ENCODE measurements at places on chromosomes 2 and 18.
A peak's percentile ranks its signal among the peaks of the same experiment; 100 is the strongest.

GRCh38 chr18:3624935-3625741 lies 175.2 kb downstream of the TGIF1 start:
- DNase-seq, result peak; percentile 98

DNA sequence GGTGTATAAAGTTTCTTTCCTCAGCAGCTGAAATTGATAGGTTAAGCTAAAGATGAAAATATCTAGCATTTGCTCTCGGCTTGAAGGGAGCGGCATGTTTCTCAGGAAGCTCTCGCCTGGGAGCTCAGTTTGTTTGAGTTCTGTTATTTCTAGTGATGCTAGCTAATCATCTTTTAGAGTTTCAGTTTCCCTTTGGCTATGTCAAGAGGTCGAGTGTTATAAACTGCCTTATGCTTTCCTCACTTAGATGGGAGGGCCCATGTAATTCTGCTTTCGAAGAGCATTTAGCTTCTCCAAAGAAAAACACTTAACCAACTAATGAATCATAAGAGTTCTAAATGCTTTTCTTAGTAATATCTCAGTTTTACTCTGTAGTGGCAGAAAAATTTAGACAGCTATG lies 33.6 kb downstream of the PLCL1 start:
- peak; percentile 10 for DNase-seq

DNA sequence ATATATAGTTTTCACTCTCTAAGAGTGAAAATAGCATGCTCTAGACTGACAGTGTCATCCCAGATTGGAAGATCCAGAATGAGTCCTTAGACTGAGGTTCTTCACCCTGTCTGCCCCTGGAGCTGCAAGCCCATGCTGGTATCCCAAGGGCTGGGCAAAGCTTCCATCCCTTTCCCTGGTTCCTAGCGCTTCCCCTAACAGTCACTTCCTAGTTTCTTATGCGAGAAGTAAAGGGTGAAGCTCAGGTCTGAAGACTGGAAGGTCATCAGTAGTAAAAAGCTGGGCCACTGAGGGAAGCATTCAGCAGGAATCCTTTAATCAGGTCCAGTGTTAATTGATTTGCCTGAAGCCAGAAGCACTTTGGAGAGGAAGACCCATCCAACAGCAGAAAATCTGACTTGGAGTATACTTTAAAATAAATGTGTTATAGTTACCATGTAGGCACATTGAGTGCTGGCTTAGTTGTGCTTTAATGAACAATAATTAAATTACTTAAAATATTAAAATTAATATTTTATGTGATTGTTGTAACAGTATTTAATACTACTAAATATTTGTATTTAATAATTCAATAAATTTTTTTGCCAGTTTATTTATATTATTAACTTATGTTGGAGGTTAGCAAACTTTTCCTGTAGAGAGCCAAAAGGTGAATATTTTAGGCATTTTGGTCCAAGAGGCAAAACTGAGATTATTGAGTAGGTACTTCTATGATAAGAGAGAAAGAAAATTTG lies 237.9 kb downstream of the FHOD3 start:
- no peak for DNase-seq

- no peak for DNase-seq
Observed at GRCh38 chr2:24898122-24899109, 21.6 kb downstream of the ADCY3 start.

DNA sequence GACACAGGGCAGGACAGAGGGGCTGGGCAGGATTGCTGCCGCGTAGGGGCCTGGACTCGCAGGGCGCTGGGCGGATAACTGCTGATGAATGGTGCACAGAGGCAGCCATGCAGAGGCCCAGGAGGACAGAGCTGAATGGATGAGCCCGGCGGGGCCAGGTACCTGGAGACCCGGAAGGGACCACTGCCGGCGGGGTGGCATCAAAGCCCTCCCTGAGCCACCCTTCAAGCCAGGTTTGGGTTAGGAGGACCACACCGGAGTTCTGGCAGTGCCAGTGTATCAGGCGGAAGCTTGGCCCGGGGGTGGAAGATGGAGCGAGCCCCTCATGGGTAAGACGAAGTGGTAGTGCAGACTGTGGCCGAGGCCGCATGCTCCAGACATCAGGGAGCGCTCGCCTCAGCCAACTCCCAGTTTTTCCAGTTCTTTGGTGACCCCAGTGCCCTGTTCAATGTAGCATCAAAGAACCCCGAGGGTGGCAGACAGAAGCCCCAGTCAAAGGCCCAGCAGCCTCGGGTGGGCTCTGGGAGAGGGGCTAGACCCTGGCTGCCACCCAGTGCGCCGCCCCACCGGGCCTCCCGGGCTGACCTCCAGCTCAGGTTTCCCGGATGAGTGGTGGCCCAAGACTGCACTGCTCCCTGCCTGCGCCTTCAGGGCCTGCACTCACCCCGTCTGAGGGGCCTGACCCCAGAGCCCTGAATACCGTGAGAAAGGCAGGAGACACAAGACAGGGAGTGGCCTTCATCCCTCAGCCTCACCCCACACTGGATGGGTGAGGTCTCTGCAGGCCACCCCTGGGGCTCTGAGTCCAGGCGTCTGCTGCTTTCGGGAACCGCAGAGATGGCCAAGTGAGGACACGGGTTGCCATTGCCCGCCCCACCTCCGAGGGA lies 50.9 kb downstream of the ACAA2 start:
- no peak for DNase-seq

DNA sequence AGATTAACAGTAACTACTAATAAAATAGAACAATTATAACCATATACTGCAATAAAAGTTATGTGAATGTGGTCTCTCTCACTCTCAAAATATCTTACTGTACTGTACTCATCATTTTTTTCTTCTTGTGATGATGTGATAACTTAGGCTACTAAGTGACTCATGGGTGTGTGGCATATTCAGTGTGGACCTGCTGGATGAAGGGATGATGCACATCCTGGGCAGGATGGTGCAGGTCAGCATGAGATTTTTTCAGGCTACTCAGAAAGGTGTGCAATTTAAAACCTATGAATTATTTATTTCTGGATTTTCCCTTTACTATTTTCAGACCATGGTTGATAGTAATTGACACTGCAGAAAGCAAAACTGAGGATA lies 90.7 kb downstream of the NCKAP5 start:
- no peak for DNase-seq

DNA sequence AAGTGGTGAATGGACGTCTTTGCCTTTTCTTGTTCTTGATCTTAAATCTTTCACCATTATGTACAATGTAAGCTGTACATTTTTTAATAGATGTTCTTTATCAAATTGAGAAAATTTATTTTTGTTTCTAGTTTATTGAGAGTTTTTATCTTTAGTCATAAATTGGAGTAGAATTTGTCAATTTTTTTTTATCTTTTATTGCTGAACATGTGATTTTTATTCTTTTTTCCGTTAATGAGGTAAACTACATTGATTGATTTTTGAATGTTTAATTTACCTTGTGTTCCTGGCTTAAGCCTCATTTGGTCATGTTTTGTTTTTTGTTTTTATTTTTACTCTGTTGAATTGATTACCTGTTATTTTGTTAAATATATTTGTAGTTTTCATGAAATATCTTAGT lies 19.7 kb downstream of the KIAA1328 start:
- DNase-seq, result no peak

DNA sequence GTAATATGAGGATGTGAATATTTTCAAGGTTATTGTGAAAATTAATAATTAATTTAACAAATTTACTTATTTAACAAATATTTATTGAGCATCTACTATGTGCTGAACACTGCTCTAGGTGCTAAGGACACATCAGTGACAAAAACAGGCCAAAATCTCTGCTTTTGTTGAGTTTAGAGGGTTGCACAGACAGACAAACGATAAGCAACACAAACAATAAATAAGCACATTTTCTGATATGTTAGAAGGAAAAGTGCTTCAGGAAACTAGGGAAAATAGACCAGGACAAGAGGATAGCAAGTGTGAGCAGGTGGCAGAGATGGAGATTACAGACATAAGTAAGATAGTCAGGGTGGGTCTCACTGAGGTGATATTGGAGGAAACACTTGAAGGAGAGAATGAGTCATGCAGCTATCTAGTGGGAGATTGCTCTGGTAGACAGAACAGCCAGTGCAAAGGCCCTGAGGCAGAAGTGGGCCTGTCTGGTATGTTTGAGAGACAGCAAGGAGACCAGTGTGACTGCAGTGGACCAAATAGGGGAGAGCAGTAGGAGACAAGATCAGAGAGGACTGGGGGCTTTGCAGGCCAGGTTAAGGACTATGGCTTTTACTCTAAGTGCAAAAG lies 38.3 kb downstream of the SFXN5 start:
- no peak for DNase-seq

GRCh38 chr2:64273524-64274398 lies 129.5 kb upstream of the PELI1 start:
- DNase-seq, result peak; percentile 90

DNA sequence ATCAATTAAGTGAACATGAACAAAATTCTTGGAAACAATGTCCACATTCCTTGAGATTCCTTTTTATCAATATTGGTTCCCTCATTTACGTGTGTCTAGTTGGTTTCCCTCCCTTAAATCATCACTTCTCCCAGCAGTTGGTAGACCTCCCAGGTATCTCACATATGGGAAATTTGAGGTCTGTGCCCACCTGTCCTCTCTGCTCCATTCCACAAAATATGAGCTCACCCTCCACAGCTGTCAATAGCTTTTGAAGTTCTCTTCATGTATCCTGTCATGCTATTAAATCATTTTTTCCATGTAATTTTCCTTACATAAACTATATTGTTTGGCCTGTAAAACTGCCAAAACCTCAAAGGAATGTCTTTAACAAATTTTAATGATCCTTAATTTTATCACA lies 992.2 kb upstream of the ACVR2A start:
- DNase-seq, result no peak

GRCh38 chr2:32357318-32358110 lies 691 bp downstream of the BIRC6 start:
- peak; percentile 28 for DNase-seq

GRCh38 chr2:30361751-30362394 lies 85.2 kb upstream of the LCLAT1 start:
- peak; percentile 17 for DNase-seq

- DNase-seq, result no peak
Observed at GRCh38 chr2:143815082-143815481, 685.9 kb downstream of the ARHGAP15 start.

DNA sequence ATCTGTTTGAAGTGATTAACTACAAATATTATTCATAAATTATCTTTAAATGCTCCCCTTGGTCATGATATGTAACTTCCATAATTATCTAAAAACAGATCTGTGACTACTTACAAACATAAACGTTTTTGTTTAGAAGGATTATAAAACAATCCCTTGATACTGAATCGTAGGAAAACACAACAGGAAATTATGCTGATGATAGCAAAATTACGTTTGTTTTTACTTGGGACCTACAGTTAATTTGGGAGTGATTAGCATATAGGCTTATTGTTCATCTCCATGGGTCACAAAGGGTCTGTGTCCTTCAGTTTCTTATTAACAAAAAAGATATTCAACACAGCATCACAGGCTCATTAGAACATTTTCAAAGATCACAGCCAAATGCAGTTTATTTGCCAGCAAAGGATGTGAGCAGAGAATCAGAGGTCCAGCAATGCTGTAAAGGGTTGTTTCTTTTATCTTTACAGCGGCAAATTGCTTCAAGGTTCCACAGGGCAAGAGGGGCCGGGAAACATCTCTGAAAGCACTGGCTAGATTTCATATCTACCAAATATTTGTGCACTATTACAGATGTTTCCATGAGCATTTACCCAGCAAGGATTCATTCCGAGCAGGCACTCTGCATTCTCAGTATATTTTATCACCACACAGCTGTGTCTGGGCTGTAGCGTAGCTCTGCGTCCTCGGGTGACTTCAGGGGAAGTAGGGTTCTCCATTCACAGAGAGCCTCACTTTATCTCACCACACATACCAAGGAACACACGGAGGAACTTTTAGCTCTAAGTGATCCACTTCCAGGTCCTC lies 4.1 kb downstream of the CCDC195 start:
- DNase-seq, result peak; percentile 47

DNA sequence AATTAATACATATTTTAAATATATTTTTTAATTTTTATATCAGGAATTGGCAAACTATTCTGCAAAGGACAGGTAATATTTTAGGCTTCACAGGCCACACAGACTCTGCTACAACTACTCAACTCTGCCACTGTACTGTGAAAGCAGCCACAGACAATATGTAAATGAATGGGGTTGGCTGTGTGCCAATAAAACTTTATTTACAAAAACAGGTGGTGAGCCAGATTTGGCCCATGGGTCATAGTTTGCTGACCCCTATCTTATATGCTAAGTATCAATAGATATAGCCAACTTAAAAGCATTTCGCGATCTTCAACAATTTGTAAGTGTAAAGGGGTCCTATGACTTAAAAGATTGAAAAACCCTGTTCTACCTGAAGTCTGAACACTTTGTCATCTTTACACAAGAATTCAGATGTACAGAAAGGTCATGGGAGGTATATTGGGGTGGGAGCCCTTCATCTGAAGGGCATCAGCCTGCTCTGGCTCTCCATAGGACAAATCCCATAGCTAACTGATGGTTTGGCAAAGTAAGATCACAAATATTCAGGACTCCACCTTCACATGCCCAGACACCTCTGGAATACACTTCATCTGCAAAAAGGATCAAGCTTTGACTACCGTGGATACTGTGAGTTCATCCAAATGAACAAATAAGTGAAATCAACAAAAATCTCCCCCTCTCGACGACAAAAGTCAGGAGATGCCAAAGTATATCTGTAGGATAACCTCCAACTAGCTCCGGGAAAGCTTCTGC lies 65.9 kb downstream of the C1D start:
- DNase-seq, result no peak

DNA sequence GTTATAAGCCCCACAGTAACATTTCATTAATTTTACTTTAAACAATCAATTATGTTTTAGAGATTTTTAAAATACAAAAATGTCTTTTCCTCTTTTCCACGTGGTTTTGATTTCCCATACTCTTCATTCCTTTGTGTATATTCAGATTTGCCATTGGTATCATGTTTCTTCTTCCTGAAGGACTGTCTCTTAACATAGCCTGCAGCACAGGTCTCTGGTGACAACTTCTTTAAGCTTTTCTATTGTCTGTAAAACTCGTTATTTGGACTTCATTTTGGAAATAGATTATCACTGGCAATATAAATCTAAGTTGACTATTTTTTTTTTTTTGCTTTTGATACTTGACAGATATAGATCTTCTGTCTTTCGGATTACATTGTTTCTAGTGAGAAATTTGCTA lies 115.2 kb upstream of the KLHL29 start:
- DNase-seq, result no peak

DNA sequence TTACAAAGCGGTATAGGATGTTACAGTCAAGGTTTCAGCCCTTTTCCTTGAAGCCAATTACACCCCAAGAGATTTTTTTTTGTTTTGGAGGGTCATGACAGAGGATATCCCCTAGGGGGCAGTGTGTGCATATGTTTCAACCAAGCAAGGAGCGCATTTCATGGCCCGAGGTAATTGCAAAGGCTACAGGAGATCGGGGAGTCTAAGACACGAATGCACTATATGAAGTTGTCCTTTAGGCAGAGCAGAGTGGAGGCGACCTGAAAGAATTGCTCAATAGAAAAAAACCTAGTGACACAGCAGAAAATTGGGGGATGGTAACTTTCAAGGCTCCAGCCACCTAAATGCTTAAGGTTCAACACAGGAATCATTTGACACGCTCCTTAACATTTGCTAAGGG lies 219.8 kb upstream of the PARD3B start:
- DNase-seq, result peak; percentile 74

- no peak for DNase-seq
Observed at GRCh38 chr2:43363120-43363519, 136.7 kb upstream of the ZFP36L2 start.
